ENCODE measurements at places on chromosomes 1 and 21.

DNA sequence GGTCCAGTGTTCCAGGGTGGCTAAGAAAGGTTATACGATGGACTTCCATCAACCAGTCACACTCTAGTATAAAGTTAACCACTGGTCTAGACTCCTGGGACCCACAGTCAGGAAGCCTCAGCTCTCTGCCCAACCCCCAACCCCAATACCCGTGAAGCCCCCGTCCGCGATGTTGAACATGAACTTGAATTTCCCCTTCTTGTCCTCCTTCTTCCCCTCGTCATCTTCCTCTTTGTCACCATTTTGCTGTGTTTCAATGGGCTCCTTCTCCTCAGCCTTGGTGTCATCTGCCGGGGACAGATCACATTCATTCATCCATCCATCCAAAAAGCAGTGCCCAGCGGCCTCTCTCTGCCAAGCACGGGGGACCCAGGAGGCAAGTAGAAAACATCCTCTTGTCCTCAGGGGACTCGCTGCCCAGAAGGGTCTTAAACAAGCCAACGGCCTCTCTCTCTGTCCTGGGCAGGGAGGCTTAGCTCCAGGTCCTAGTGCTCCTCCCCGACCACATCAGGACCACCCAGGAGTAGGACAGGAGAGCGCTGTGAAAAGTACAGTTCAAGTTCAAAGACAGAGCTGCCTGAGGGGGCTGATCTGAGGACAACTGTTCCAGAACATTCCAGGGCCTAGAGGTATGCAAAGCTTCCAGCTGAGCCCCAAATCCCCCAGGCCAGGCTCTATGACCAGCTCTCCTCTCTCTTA is 66.5 kb downstream of the KCNAB2 start:
- no peak for DNase-seq

- DNase-seq, result no peak
Measured at GRCh38 chr1:55184859-55185258, 30.3 kb downstream of the USP24 start.

DNA sequence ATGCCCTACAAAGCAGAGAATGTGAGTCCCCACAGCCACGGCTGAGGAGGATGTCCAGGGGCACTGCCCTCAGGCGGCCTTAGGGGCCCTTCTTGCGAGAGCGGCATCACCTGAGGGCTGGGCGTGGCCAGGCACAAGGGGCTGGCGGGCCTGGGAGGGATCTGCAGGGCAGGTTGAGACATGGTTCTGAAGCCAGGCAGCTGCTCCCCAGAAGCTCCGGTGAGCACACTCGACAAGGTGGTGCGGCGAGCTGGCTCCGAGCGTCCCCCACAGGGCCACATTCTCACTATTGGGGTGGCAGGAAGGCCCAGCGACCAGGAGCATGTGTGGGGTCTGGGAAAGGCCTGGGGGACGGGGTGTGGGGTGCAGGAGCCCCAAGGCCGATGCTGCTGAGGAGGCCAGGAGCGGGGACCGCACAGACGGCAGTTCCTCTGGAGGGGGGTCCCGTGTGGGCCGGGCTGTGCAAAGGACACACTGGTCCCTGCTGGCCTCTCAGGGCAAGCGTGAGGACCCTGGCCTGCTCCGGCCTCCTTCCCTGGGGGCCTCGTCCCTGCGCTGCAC is 47.2 kb downstream of the MORN1 start:
- no peak for DNase-seq

- peak; percentile 55 for DNase-seq
Measured at GRCh38 chr1:41495210-41495948, 10.9 kb upstream of the EDN2 start.

DNA sequence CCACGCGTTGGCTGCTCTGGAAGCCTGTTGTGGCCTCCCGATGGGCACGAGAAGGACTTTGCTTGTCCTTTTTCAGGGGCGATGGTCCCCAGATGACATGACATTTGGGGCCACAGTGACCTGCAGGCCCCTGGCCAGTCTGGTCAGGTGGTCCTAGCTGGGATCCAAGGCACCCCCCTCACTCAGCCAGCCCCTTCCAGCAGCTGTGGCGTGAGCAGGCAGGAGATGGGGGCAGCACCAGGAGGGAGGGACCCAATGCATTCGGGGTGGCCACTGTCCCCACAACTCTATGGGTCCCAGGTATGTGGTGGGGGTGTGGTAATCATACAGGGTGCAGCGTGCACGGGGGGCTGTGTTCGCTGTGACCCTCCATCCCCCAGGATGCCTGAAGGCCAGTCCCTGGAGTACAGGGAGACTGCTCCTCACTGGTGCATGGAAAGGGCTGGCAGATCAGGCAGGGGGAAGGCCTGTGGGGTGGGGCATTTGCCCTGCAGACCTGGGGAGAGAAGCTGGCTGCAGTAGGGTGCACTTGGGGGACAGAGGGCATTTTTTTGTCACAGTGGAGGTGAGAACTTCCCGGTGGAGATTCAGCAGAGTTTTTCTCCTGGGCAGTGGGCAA is 31.7 kb downstream of the WNT3A start:
- no peak for DNase-seq

DNA sequence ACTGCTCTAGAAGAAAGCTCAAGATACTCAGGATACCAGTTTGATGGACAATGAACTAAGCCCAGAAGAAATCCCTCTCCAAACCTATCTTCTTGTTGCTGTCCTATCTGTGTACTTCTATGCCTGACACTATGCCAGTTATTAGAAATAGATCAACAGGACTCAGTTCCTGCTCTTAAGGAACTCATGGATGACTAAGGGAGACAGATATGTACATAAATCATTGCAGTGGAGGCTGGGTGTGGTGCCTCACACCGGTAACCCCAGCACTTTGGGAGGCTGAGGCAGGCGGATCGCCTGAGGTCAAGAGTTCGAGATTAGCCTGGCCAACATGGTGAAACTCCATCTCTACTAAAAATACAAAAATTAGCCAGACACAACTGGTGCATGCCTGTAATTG is 42.4 kb upstream of the AK4 start:
- no peak for DNase-seq

GRCh38 chr1:192363177-192363576 is 46.4 kb downstream of the RGS21 start:
- DNase-seq, result no peak

DNA sequence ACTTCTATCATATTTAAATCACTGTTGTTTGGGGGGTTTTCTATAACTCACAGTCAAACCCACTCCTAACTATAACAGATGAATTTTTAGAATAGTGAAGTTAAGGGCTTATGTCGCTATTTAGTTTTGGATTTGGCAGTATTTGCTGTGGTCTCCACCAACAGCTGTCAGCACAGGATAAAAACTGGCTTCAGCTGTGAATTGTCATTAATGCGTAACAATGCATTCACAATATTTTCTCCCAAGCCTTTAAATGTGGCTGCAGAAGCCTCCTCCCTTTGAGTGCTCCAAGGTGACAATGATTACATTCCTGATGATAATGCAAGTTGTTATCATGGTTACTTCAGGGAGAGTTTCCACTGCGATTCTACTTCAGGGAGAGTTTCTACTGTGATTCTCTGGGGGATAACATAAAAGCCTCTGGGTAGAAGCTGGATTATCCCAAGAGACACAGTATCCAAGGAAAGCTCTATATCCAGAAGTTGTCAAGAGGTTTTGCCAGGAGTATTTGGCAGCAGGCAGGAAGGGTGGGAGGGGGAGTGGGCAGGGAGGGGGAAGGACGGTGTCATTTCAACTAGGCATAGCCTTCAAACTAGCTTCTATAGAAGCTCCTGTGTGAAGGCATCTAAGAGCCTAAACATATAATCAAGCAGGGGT is 14.9 kb upstream of the SMIM12 start:
- DNase-seq, result no peak

GRCh38 chr1:19484798-19485361 is 459 bp downstream of the CAPZB start:
- no peak for DNase-seq

DNA sequence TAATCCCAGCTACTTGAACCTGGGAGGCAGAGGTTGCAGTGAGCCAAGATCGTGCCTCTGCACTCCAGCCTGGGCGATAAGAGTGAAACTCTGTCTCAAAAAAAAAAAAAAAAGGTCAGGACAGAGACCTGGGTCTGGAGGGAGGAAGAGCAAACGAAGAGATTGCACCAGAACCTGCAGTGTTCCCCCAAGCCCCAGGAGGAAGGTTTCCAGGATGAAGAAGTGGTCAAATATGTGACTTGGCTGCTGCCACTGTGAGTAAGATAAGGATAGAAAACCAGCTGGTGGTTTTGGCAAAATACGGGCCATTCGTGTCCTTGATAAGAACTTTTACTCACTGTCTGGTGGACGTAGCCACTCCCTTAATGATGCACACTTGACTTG is 42.2 kb downstream of the CLDN14 start:
- peak; percentile 57 for DNase-seq

DNA sequence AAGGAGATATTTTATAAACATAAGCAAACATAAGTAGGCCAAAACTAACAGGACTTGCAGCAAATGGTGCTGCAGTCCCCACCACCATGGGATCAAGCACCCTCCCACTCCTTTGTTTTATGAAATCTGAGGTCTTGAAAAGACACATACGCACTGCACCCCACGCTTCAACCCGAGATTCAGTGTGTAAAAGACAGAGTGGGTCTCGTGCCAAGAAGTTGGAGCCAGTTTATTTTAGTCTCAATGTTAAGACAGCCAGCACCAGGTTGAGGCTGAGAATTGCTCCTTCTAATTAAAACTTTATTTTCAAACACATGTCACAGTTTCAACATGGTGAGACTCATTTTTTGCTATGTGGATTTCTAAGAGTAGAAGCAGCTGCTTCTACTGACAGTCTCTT is 139.1 kb upstream of the TIAM1 start:
- DNase-seq, result no peak

DNA sequence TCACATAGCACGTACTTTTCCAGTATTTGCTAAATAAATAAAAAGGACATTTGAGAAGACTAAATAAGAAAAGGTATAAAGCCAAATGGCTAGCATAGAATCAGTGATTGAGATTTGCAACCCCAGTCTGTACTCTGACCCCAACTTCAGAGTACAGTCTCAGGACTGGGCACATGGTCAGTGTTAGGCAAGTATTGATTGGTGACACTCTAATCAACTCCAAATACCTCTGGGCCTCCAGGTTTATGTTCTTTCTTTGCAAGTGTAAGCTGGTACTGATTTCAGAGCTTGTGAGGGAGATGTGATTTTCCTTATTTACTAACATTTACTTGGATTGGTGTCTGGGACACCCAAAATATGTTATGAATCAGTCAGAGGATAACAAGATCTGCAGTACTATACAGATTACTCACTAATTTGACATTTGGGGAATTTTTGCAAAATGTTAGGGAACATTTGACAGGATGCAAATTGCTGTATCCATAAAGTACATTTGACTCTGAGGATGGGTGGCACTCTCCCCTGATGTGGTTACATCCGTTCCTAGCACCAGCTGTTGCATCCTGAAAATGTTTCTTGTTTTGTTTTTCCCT is 34.2 kb downstream of the LMO4 start:
- DNase-seq, result no peak

DNA sequence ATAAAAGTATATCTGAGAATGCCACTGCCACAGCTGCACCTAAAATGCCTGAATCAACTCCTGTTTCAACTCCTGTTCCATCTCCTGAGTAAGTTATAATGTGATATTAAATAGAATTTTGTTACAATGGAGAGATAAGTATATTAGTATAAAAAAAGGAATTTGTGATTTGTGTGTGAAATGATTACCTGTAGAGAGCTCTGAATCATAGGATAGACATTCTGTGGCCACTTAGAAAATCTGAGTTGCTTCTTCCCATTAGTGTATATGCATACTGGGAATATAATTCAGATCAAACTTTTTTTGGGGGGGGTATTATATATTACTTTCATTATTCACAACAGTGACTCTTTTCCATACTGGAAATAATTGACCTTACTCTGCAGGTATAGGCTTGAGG is 52.9 kb downstream of the SUCO start:
- DNase-seq, result no peak

DNA sequence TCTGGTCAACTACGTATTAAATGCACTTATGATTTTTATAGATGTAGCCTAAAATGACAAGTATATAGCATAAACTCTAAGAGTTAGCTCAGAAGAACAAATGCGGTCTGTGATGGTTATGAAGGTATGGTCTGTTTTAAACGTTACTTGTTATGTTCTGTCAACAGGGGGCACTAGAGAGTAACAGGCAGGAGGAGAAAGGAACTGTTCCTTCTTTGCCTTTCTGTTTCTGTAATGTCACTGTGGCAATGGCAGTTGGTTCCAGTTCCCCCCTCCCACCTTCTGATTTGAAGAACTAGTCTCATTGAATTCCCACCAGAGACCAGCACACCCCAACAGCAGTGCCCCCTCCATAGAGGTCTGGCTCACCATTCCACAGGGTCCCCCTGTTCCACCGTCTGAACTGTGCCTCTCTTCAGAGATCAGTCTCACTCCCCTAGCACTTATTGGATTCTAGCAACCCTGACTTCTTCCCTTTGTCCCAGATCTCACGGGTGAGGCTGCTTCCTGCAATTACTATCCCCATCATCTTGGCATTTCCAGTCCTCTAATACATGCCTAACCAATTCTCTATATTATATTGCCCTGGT is 14.0 kb downstream of the KRTAP24-1 start:
- DNase-seq, result peak; percentile 33

DNA sequence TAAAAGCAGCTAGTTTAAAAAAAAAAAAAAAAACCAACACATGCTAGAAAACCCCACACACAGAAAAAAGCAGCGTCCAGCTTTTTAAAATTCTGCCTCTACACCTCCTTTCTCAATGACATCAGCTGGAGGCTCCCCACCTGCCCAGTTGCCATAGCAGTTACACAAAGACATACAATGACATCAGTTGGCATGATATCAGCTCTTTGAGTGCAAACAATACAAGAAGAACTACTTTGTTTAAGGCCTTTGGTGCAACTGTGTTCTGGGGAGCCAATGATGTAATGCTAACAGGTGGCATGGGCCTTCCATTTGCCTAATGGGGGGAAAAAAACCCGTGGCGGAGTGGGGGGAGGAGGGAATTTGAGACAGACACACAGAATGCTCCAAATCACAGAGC is 32.9 kb downstream of the DUSP10 start:
- DNase-seq, result peak; percentile 57

GRCh38 chr1:53934170-53934765 is 11.2 kb downstream of the IFT25 start:
- peak; percentile 17 for DNase-seq

DNA sequence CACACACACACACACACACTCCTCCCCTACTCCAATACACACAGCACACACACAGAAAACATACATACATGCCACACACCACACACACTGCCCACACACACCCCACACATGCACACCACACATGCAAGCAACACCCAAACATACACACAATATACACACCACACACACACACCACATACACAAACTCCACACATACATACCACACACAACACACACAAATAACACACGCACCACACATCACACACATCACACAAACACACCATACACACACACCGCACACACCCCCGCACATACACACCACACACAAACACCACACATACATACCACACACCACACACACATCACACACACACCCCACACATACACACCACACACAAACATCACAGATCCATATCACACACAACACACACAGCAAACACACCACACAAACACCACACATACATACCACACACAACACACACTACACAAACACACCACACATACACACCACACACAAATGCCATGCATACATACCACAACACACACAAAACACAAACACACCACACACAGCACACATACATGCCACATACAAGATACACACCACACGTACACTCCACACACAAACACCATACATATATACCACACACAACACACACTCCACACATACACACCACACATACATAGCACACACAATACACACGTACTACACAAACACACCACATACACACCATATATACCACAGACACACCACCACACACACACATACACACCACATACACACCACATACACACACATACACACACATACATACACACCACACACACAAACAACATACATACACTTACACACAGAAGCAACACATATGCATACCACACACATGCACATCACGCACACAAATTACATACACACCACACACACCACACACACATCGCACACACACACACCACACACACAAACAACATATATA is 932 bp upstream of the RAB7B start:
- DNase-seq, result no peak

Measured in KBM-7 (cell line).